Astrocyte of the spinal cord (primary cell): ENCODE measurements at places on chromosomes 6 and 20.
A peak's percentile ranks its signal among the peaks of the same experiment; 100 is the strongest.

GRCh38 chr6:71768356-71768755 is 118.0 kb upstream of the RIMS1 start:
- DNase-seq, result no peak

DNA sequence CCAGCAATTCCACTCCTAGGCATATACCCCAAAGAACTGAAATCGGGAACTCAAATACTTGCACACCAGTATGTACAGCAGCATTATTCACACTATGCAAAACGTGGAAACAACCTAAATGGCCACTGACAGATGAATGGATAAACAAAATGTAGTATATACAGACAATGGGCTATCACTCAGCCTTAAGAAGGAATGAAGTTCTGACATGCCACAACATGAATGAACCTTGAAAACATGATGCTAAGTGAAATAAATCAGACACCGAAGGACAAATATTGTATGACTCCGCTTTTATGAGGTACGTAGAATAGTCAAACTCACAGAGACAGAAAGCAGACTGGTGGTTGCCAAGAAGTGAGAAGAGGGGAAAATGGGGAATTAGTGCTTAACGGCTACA is 59.1 kb upstream of the CCN6 start:
- DNase-seq, result no peak

DNA sequence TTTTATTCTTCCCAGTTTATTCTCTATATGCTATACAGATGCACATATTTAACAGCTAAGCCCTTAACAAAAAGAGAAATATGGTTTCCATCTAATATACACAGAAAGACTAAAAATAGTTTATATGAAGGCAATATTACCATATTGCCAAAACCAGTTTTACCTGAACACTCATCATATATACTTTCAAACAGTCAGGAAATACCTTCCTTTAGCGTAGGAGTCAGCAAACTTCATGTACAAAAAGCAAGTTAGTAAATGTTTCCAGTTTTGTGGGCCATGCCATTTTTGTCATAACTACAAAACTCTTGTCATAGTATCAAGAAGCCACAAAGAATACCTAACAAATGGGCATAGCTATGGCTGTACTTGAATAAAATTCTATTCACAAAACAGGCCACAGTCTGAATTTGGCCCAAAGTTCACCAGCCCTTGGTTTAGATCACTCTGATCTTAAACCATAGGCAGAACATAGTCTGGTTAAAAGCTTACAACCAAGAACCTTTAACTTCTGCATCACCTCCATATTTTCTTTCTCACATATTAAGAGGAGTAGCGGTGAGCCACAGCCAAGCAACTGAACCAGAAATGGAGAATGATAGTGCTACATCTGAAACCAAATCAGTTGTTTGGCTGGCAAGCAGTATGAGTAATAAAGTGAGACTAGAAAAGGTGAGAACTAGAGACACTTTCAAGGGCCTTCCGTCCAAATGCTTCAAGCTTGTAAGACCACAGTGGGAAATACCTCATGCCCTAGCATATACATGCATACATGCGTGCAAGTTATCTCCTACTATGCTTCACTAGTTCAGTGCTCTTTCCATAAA is 116.6 kb downstream of the PTPRK start:
- DNase-seq, result no peak

DNA sequence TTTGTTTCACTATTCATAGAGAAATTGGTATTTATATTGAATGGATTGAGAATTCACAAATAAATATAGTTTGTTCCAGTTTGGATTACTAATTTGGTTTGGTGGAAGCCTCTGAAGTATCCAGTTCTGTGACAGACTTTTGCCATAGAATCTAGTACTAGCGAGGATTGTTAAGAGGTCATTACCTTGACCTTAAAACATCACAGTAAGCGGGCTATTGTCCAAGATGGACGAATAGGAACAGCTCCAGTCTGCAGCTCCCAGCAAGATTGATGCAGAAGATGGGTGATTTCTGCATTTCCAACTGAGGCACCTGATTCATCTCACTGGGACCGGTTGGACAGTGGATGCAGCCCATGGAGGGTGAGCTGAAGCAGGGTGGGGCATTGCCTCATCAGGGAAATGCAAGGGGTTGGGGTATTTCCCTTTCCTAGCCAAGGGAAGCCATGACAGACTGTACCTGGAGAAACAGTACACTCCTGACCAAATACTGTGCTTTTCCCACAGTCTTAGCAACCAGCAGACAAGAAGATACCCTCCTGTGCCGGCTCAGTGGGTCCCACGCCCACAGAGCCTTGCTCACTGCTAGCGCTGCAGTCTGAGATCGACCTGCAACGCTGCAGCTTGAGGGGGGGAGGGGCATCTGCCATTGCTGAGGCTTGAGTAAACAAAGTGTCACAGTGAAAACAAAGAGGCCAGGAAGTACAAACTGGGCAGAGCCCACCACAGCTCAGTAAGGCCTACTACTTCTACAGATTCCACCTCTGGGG is 66.4 kb upstream of the NEDD9 start:
- peak; percentile 49 for DNase-seq

- no peak for DNase-seq
Observed at GRCh38 chr20:34305333-34306230, 2.4 kb upstream of the AHCY start.

- DNase-seq, result no peak
Observed at GRCh38 chr6:99184696-99185095, 164.8 kb downstream of the FAXC start.

- DNase-seq, result peak; percentile 10
Observed at GRCh38 chr6:150409576-150410066, 40.8 kb downstream of the IYD start.

GRCh38 chr6:21902628-21903169 is 309.1 kb downstream of the SOX4 start:
- DNase-seq, result no peak

- DNase-seq, result no peak
Observed at GRCh38 chr6:144574796-144575195, 289.7 kb downstream of the UTRN start.

GRCh38 chr6:111724505-111724904 is 118.8 kb upstream of the TRAF3IP2 start:
- DNase-seq, result no peak

DNA sequence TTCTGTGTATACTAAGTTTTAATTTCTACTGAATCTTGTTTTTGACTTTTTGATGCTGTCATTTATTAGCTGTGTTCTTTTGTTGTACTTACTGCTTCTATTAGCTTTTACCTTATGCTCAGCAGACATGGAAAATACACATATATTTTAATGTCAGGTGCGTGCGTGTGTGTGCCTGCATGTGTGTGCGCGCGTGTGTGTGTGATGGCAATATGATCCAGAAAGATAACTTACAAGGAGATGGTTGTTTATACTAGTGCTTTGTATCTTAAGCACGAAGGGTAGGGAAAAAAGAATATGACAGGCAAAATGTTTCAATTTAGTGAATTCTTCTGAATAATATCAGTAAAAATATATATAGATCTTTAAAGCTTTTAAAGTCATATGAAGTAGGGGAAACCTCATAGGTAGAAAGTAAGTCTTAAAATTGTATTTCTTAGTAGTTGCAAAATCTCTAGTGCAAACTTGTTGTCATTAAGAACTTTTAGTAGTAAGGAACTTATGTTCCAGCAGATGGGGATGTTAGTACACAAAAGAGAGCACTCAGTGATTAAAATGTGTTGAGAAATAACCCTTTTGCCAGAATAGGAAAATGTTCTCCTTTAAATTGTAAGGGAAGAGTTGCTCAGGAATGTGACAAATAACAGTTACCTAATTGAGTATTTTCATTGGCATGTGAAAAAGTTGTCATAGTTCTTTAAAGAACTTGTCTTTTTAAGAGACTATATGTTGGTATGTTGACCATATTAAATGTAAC is 13.2 kb downstream of the QKI start:
- peak; percentile 86 for DNase-seq

GRCh38 chr6:105675715-105676397 is 273.0 kb upstream of the PREP start:
- DNase-seq, result peak; percentile 95

DNA sequence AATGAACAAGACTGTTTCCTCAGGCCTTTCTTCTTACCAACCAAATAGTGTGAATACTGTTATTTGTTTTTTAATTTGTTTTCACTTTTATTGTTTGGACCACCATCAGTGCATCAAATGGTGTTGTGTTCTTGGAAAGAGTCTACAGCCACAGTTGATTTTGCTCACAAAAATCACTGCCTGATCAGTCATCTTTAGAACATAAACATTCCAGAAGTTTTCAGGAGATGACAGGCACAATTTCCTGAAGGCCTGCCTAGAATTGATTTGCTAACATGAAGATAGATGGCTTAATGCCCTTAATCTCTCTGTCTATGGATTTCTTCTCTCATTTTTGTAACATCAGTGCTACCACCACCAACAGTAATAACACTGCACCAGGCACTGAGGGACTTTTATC is 13.5 kb downstream of the IL22RA2 start:
- no peak for DNase-seq

GRCh38 chr20:1130847-1131246 is 12.4 kb downstream of the PSMF1 start:
- no peak for DNase-seq

- no peak for DNase-seq
Observed at GRCh38 chr6:141728330-141728729, 404.4 kb upstream of the GJE1 start.

DNA sequence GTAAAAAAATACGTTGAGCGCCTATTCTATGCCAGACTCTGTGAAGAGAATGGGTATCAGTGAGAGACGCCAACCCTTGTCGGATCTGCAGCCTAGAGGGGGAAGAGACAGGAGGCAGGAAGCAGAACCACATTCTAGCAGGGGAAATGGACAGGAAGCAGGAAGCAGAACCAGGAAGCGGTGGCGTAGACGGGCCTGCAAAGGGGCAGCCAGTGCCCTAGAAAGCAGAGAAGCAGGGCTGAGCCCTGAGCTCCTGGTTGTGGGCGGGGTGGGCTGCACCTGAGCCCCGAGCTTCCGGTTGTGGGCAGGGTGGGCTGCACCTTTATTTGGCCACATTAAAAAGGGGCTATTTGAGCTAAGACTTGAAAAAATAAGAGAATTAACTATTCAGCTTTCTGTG is 71.9 kb downstream of the FAM120B start:
- no peak for DNase-seq

DNA sequence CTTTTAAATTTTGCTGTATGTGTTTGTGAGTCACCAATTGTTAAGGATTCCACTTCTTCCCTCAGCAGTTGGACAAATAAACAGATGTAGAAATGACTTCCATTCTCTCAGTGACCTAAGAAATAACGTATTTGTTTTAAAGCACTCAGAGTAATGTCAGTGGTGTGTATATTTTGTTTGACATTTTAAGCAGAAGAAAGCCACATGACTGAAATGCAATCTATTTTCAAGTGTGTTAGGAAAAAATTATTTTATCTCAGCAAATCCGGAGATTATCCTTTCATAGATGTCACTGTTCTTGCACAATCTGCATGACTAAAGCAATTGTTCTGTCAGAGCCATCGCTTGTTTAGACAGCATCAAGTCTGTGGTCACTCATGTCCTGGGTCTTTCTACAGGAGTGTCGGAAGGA is 77.1 kb downstream of the JAG1 start:
- DNase-seq, result peak; percentile 86

- DNase-seq, result no peak
Observed at GRCh38 chr20:17456279-17456678, 74.9 kb downstream of the BFSP1 start.

DNA sequence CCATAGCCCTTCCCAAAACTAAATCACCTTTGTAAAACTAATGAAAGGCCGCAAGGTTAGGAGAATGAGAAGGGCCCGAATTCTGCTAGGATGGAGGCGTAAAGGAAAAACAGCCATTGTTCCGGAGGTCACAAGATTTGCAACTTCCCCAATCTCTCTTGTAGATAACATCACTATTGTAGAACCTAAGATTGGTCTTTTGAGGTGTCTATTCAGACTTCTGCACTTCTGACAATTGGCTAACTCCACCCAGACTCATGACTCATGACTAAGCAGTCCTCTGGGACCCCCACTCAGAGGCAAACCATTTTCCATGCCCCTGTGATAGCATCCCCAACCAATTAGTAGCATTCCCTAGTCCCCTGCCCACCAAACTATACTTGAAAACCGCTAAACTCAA is 210.5 kb upstream of the SHLD1 start:
- DNase-seq, result no peak

DNA sequence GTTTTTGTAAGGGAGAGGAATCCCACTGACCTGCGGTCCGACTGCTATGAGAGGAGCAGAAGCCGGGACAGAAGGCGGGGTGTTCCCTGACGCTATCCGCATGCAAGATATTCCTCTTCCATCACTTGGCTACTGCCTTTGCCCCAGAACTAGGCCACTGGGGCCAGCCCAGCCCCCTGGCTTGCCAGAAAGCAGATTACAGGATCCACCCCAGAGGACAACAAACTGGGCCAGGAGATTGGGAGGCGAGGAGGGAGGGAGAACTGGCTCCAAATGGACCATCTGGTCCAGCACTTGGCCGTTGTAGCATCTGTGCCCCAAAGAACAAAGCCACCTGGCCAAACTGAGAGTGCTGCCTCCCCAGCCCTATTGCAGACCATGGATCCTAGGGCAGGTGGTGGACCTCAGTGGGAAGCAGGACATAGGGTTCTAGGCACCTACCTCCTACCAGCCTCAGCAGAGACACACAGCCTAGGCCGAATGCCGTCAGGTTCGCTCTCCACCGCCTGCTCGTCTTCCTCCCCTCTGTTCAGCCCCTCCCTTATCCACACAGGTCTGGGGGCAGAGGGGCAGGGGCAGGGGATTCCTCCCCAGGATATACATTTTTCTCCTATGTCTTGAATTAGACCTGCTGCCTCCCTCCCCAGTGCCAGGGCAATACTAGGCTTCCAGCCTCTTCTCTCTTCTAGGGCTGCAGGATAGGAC is 4.0 kb downstream of the MDGA1 start:
- no peak for DNase-seq

- DNase-seq, result no peak
Observed at GRCh38 chr6:167571550-167571949, 246.7 kb downstream of the TTLL2 start.

- no peak for DNase-seq
Observed at GRCh38 chr20:47791084-47791599, 5.9 kb upstream of the SULF2 start.

- peak; percentile 96 for DNase-seq
Observed at GRCh38 chr20:43583982-43584432, 6.7 kb upstream of the IFT52 start.

- DNase-seq, result no peak
Observed at GRCh38 chr6:169656546-169657283, 45.1 kb downstream of the WDR27 start.

- DNase-seq, result no peak
Observed at GRCh38 chr6:16204653-16205376, 33.6 kb upstream of the GMPR start.

GRCh38 chr6:157625111-157625510 is 197.9 kb upstream of the SNX9 start:
- no peak for DNase-seq

- DNase-seq, result no peak
Observed at GRCh38 chr6:157649311-157650260, 173.5 kb upstream of the SNX9 start.

- DNase-seq, result no peak
Observed at GRCh38 chr20:58256842-58257241, 28.4 kb upstream of the ANKRD60 start.
